Inflammatory macrophage (primary cell): ENCODE measurements at places on chromosomes 2 and 18.

DNA sequence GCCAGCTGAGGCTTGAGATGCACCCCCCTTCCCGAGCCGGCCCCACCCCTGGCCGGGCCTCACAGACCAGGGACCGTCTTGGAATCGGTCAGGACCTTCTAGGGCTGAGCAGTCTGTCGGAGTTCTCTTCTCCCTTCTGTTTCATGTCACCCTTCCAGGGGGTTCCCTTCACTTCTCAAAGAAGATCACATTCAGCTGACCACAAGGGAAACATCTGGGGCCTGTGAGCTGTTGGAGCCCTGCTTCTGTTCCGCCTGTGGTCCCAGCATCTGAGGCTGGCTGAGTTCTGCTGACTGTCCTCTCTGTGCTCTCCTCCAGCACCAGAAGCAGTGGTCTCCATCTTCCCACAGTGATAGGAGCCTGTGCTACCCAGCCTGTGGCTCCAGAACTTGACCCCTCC lies 106.5 kb downstream of the SEPTIN10 start:
- no peak for DNase-seq

DNA sequence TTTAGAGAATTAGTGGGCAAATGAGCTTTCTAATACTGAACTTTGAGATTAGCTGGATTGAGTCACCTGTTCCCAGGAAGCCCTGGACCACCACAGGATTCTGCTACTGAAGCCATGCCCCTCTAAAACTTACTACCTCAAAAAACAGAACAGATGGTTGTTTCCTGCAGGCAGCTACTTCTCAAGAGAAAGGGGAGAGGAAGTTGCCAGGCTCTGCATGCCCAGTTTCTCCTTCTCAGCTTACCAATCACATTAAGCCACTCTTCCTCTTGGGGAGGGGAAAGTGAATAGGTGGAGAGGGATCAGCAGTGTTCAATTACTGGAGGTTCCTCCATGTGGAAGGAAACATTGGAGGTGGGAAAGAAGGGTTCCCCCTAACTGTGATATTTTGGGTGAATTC lies 24.9 kb upstream of the C1GALT1C1L start:
- DNase-seq: no peak

GRCh38 chr18:27540111-27540510 lies 355.0 kb upstream of the CHST9 start:
- DNase-seq: no peak

DNA sequence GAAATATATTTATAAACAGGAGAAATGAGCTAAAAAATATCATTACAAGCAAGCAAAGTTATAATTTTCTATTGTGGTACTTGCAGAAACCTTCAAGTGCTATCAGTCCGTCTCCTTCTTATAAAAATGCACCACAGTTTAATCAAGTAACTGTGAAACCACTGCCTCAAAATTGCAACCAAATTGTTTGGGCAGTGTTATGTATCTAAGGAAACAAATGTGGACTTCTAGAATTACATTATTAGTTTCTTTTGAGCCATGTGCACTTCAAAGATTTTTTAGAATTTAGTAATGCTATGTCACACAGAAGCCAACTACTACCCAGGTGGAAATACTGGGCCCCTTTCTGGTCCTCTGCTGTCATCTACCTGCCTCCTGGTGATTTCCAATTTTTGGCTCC lies 495.6 kb downstream of the NYAP2 start:
- DNase-seq: no peak

DNA sequence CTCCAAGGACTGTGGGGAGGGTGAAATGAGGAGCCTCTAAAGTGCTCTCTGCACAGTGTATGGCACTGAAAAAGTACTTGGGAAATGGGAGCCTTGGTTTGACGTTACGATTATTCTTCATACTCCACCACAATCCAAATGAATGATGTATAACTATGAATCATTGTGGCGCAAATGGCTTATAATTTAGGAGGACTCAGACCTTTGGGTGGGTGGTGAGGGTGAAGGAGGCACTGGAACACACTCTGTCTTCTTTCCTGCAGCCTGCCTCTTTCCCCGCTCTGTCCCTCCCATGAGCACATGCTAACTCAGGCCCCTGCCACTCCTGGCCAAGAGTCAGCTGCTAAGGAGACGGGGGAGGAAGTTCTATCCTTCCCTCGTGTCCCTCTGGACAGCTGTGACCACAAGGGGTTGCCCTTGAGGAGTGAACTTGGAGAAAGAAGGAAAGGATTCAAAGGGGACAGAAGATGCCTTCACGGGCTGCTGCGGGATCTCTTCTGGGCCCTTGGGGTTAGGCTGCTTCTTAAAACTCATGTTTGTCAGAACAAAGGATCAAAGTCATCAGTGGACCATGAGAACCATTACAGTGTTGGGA lies 36.5 kb downstream of the POLR1A start:
- peak; percentile 17 for DNase-seq

DNA sequence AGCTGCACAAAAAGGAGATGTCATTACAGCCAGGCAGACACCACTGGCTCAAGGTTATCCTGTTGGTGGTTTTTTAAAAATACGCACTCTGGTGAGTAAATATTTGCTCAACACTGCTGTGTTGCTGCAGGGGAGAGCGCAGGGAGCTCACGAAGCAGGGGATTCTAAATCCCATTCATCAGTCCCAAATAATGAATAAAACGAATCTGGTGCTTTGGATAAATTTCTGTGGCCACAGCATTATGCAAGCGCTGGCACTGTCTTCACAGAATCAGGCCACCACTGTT lies 256.2 kb downstream of the HDAC4 start:
- DNase-seq: no peak

- DNase-seq: peak; percentile 97
These were observed 50.1 kb downstream of the GREB1 start for GRCh38 chr2:11583840-11584524.

DNA sequence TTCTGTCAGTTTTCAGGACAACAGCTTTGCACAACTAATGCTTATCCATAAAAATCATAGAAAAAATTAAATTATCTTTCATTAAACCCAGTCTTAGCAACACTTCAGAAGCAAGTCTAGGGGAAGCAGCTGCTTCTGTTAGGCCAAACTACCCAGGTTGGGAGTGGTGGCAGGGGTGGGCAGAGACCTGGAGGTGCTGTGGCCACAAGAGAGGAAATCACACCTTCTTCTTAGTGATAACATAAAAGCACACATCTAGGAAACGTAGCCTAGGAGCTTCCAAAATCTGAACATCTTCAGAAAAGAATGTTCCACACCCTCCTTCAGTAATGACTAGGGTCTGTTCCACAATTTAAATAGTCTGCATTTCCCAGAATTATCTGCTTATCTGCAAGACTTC lies 32.3 kb upstream of the FRZB start:
- no peak for DNase-seq

GRCh38 chr2:25521665-25522387 lies 151.6 kb downstream of the DTNB start:
- peak; percentile 81 for DNase-seq

GRCh38 chr2:113692698-113693428 lies 63.6 kb downstream of the SLC35F5 start:
- no peak for DNase-seq

DNA sequence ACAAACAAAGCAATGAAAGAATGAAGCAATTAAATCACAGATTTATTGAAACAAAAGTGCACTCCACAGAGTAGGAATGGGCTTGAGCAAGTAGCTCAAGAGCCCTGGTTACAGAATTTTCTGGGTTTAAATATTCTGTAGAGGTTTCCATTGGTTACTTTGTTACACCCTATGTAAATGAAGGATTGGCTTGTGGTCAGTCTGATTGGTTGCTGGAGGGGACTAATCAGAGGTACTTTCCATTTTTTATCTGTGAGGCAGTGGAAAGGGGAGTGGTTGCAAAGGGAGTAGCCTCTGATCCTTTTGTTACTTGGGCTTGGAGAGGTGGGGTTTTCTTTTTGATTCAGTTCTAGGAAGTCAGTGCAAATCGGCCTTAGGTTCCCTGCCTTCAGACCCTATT lies 253.3 kb downstream of the ARL6IP6 start:
- DNase-seq: no peak

- DNase-seq: no peak
These were observed 348.6 kb upstream of the ID2 start for GRCh38 chr2:8333177-8333831.

DNA sequence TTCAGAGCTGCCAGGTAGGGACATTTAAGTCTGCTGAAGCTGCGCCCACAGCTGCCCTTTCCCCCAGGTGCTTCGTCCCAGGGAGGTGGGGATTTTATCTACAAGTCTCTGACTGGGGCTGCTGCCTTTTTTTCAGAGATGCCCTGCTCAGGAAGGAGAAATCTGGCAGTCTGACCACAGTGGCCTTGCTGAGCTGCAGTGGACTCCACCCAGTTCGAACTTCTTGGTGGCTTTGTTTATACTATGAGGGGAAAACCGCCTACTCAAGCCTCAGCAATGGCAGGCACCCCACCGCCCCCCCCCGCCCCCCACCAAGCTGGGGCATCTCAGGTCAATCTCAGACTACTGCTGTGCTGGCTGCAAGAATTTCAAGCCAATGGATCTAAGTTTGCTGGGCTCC lies 458.1 kb upstream of the RAB12 start:
- DNase-seq: no peak

GRCh38 chr2:38375696-38376345 lies 1.3 kb downstream of the ATL2 start:
- DNase-seq: no peak

GRCh38 chr2:219578811-219579613 lies 6.9 kb downstream of the INHA start:
- DNase-seq: peak; percentile 77

DNA sequence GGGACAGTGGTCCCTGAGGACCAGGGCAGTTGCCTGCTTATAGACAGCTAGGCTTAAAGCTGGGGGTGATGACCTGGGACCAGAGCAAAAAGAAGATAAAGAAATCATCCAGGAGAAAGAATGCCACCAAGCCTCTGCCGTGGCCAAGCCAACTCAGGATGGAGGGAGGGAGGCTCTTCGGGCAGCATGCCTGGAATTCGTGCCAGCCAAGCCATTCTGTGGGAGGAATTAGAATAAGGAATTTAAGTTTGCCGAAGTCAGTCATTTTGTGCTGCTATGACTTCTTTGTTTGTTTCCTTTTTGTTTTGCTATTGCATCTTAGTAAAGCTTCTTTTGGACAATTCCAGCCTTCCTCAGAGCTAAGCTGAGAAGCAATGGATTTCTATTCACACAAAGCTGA lies 124.1 kb downstream of the EN1 start:
- no peak for DNase-seq
